Sigmoid colon (tissue), 7 donors: ENCODE measurements at places on chromosomes 7 and 10. TPM values are rescaled to one million over a fixed set of nuclear protein-coding genes. Genes with fewer than 3 reads are reported as not detected.

LRMDA gene
- 22.2 TPM for total RNA-seq

NEUROD6 gene
- not detected for total RNA-seq

HMX2 gene
- total RNA-seq: 0.36 TPM

UCMA gene
- total RNA-seq: not detected

ZNF777 gene
- total RNA-seq: 6.6 TPM
